ENCODE measurements at places on chromosomes 6 and 20. TPM values are rescaled to one million over a fixed set of nuclear protein-coding genes. Genes with fewer than 3 reads are reported as not detected.

Gene MRS2
- 14.8 TPM for total RNA-seq

DNA sequence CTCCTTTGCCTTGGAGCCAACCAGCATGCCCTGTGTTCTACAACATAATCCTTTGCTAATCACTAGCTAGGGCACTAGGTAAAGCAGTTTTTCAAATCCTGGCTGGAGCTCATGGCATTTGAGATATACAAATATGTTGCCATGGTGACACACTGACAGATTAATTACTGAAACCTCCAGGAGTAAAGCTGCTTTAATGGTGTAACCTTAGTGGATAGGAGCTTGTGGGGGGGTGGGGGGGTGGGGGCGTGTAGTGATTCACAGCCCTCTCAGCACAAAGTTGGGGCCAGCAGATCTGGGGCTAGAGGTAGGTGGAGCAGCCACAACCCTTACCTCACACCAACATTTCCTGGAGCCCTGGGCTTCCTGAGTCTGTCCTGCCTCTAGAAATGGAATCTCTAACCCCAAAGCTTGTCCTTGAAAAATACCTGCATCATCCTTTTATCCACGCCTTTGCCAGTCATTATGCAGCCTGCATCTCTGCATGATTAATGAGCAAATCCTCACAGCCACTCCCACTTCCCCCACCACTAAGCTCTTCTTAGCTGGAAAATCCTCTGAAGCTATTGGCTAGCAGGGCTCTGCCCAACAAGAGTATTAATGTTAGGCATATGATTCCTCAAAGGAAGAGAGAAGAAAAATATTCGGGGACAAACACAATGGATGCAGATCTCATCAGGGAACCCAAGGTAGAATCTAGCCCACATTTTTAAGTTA lies 84.5 kb upstream of the PRND start:
- no peak overlapping the region for H3K4me3 ChIP-seq
- no peaks in the 10 kb centered on the region for H3K27me3 ChIP-seq
- no peak overlapping the region for H3K27ac ChIP-seq
- H3K36me3 ChIP-seq: no peaks in the 10 kb centered on the region
- H3K4me1 ChIP-seq: peaks cover 33% of the 10 kb centered on the region
- no peak for DNase-seq

- H3K27me3 ChIP-seq: no peaks in the 10 kb centered on the region
- H3K4me3 ChIP-seq: no peak overlapping the region
- no peak for DNase-seq
These were observed 465 bp upstream of the KCNS1 start for GRCh38 chr20:45101333-45101850.

DNA sequence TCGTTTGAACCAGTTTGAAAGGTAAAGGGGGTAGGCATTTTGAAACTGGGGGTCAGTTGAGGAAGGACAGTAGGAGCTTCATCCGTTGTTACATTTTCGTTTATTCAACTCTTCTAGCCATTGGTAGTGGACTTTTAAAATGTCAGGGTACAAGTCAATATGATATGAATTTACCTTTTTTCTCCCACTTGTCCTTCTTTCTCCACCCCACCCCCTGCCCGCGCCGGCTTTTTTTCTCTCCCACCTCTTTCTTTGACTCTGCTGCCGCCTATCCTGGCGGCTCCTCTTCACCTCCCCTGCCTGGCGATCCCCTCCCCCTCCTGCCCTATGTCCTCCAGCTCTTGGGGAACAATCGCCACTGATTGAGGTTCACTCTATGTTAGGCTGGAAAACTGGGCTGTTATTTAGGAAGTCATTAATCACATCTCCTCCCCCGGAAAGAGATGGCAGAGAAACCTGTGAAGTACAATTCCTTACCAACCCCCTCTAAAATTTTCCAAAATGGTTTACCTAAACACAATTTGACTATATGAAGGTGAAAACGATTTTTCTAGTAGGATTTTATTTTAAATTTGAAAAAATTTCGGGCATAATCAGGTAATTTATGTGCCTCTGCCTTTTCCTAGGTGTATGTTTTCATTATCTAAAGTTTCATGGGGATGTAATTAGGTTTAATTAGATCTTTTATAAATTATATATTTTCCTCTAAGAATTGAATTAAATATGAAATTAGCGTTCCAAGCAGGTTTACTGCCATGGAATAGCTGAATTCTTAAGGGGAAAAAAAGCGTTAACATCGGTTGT lies 778 bp upstream of the LIN28B start:
- no peaks in the 10 kb centered on the region for H3K27me3 ChIP-seq
- H3K4me3 ChIP-seq: peak overlapping the region; percentile 65
- H3K36me3 ChIP-seq: no peaks in the 10 kb centered on the region
- no peak for DNase-seq

DNA sequence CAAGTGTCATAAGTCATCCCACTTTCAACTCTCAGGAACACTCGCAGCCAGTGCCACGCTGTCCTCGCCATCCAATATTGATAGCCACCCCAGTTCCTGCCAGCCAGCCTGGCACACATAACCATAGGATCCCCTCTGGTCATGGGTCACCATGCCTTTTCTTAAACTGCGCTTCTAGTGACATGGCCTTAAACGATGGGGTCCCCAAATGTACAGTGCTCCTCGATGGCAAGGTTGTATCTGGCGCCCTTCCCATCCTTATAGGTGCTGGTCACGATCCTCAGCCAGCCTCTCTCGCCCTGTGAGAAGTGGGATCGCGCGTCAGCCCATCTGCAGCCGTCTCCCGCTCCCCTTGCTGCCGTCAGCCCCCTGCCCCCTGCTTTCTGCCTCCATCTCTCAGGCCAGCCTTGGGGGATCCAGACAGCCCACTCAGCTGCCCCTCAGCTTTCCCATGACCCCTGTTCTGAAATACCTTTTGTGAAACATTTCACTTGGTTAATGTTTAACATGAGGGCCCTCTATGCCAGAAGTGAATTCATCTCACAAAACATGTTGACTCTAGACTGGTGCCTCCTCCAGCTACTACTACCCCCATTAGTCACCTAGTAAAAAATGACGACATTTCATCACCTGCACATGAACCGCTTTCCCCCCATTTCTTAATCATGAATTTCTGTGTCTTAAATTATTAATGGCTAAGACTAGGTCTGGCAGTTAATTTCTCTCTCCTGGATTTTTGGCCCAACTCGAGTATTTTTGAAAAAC lies 11.4 kb downstream of the CTSZ start:
- H3K36me3 ChIP-seq: peaks cover 65% of the 10 kb centered on the region
- no peak for DNase-seq
- H3K4me3 ChIP-seq: no peak overlapping the region
- peaks cover 6% of the 10 kb centered on the region for H3K4me1 ChIP-seq

DNA sequence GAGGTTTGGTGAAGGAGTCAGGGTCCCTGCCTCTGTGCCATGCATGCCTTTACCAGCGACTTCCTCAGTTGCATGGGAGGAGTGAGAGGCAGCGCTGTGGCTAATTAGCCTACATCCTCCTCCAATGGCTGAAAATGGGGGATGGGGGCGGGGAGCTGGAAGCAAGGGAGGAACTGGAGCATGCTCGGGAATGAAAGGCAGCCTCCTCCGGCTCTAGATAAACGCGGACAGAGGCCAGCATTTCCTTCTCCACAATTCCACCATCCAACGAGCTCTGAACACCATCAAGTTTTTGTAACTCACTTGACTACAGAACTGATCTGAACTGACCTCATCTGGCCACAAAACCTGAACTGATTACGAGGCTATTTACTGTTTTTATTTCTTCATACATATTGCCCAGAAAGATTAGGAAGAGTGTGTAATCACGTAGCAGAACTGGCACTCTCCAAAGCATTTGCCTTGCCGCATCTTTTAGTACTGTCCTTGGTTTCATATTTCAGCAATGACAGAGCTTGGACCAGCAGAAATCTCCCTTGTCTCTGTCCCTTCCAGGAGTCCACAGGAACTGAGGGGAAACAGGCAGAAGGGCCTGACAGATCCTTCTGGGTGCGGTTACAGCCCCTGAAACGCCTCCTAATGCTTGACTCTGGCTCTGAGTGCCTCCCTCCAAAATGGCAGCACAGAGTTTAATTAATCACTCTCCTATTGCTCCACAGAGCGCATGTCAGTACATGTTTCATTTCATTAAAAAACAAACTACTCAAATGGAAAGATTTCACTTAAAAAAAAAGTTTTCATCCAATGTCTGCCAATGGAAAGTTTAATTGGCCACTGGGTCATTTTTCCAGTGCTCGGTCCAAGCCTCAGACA lies 58.2 kb upstream of the TRAF3IP2 start:
- no peaks in the 10 kb centered on the region for H3K27me3 ChIP-seq
- peak overlapping the region; percentile 48 for H3K4me3 ChIP-seq
- H3K27ac ChIP-seq: peak overlapping the region; percentile 63
- H3K36me3 ChIP-seq: no peaks in the 10 kb centered on the region
- DNase-seq: peak; percentile 94

Gene OVOL2
- not detected for total RNA-seq

Gene ADGRF5
- 0.30 TPM for total RNA-seq

DNA sequence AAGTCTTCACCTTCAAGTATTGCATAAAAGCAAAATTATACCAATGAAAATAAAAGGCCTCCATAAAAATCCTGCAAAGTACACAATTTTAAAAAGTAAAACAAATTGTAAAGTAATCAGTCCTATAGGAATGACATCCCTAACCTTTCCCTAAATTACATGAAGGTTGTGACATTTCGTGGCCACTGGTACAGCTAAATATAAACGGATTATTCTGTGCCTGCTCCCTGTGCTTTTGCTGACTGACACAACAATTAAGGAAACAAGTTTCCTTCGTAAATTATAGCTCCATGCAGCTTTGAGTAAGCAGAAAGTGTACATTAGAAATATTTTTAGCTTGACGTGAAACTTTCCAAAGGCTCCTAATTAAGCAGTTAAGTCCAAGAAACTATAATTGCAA lies 222.8 kb downstream of the KCNQ5 start:
- H3K36me3 ChIP-seq: no peaks in the 10 kb centered on the region
- no peaks in the 10 kb centered on the region for H3K4me1 ChIP-seq
- no peak overlapping the region for H3K4me3 ChIP-seq
- no peaks in the 10 kb centered on the region for H3K27me3 ChIP-seq

Gene PRKN
- not detected for total RNA-seq

GRCh38 chr6:92648364-92649086 lies 770.8 kb downstream of the EPHA7 start:
- no peak overlapping the region for H3K4me3 ChIP-seq
- no peaks in the 10 kb centered on the region for H3K27me3 ChIP-seq
- DNase-seq: no peak
- H3K4me1 ChIP-seq: no peaks in the 10 kb centered on the region

- H3K27me3 ChIP-seq: no peaks in the 10 kb centered on the region
- no peak overlapping the region for H3K4me3 ChIP-seq
- peak; percentile 10 for DNase-seq
These were observed 154.9 kb downstream of the ESR1 start for GRCh38 chr6:151962246-151962846.

DNA sequence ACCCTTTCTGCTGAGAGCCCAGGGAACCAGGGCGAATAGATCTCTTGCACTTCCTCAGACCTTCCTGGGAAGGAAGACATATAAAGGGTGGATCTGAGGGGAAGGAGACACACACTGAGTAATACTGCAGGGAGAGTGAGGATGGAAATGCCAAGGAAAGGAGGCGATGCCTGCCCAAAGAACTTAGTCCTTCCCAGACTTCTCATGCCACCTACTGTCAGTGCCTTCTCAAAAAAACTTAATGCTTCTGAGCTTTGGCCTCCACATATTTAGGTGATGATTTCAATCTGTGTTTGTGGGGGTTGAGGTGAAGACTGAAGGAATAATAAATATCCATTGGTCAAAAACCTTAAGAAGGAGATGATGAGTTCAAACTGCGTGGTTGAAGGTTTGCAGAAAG lies 9.7 kb downstream of the BTN3A1 start:
- H3K4me3 ChIP-seq: no peak overlapping the region
- no peaks in the 10 kb centered on the region for H3K36me3 ChIP-seq
- H3K27ac ChIP-seq: no peak overlapping the region
- peak; percentile 4 for DNase-seq

Gene SAPCD1
- 0.89 TPM for total RNA-seq

GRCh38 chr6:75993236-75994162 lies 79.0 kb downstream of the IMPG1 start:
- H3K27ac ChIP-seq: peak overlapping the region; percentile 70
- H3K4me3 ChIP-seq: no peak overlapping the region
- H3K36me3 ChIP-seq: no peaks in the 10 kb centered on the region
- no peaks in the 10 kb centered on the region for H3K27me3 ChIP-seq

Gene GLP1R
- not detected for total RNA-seq

- H3K27ac ChIP-seq: no peak overlapping the region
- peaks cover 9% of the 10 kb centered on the region for H3K4me1 ChIP-seq
- H3K27me3 ChIP-seq: no peaks in the 10 kb centered on the region
- H3K36me3 ChIP-seq: peaks cover 19% of the 10 kb centered on the region
These were observed 556 bp upstream of the YWHAB start for GRCh38 chr20:44884907-44885391.

DNA sequence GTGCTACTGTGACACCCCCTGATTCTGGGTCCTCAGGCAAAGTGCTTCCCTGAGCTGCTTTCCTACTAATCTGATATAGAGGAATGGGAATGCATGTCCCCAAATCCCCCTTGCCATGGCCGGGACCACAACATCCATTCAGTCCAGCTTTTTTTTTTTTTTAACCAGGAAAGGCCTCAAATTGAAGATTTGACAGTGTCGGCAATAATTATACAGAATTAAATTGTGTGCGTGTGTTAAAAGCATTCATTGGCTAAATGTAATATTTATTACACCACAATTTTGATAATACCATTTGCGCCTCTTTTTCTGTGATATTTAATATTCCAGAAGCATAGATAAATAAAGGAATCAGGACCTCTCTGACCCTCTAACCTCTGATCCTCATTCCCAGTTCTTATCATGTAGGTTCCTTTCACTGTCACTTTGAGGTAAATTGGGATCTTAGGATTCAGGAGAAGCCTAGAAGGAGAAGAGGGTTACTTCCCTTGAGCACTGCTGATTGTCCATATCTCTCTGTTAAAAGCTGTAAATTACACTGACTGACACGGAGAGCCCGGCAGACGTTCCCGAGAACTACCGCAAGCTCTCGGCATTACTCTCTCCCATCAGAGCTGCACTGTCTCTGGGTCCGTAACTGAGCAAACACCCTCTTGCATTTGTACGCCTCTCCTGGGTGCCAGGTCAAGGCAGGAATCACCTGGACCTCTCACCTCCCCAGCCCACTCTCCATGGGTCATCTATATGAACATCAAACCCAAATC lies 29.4 kb upstream of the MAFB start:
- no peak for DNase-seq
- peaks cover 65% of the 10 kb centered on the region for H3K27me3 ChIP-seq
- H3K27ac ChIP-seq: no peak overlapping the region
- H3K4me3 ChIP-seq: no peak overlapping the region

DNA sequence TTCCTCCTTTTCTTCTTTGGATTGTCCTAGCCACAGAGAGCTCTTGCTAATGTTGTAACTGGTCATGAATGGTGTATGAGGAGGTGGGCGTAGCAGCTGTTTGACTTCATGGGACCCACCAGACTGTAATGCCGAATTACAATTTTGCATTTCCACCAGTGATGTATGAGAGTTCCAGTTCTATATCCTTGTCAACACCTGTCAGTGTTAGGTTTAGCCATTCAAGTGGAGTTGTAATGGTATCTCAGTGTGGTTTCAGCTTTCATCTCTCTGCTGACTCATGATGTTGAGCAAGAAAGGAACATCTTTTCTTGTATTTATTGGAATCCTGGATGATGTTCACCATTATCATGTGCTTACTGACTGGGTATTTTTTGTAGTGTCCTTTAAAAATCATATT lies 5.1 kb downstream of the IGF2R start:
- H3K4me3 ChIP-seq: no peak overlapping the region
- H3K27me3 ChIP-seq: no peaks in the 10 kb centered on the region
- H3K36me3 ChIP-seq: peaks cover 2% of the 10 kb centered on the region
- peak overlapping the region; percentile 14 for H3K27ac ChIP-seq
- DNase-seq: peak; percentile 88

GRCh38 chr20:38104285-38104684 lies 60.8 kb downstream of the TGM2 start:
- H3K4me1 ChIP-seq: peaks cover 23% of the 10 kb centered on the region
- no peaks in the 10 kb centered on the region for H3K36me3 ChIP-seq

Gene CTAGE9
- not detected for total RNA-seq
